ENCODE measurements at places on chromosomes 6 and 20.

GRCh38 chr6:166616261-166617238 is 10.5 kb downstream of the RPS6KA2 start:
- no peak for DNase-seq

- peak; percentile 25 for DNase-seq
Measured at GRCh38 chr6:56314683-56315523, 67.5 kb upstream of the COL21A1 start.

DNA sequence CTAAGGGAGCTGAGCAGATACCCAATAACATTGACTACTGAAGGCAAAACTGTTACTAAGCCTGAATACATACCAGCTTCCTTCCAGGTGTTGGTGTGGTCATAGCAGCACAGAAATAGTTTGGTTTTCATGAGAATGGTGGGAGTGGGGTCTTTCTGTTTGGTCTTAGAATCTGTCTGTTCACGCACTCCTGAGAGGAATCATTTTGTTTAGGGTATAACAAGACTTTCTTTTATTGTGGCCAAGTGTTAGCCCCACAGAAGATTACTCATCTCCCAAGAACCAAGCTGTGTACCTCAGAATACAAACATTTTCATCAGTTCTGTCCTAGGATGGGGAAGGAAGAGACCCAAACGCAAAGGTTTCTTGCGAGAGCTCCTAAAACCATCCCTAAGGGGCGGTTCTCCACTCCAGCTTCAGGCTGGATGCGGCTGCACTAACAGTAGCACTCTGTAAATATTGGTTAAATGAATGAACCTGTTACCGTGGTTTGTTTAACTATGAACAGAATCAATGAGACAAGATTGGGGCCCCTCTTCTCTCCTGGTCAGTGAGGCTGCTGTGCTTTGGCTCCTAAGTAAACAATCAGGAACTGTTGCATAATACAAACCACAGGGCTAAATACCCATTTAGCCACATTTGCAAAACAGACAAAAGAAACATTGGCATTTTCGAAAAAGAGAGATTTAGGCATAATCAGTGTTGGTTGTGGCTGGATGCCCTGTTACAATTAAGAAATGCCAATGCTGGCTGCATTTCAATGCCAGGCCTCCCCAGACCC is 44.9 kb downstream of the SNAP25 start:
- no peak for DNase-seq

DNA sequence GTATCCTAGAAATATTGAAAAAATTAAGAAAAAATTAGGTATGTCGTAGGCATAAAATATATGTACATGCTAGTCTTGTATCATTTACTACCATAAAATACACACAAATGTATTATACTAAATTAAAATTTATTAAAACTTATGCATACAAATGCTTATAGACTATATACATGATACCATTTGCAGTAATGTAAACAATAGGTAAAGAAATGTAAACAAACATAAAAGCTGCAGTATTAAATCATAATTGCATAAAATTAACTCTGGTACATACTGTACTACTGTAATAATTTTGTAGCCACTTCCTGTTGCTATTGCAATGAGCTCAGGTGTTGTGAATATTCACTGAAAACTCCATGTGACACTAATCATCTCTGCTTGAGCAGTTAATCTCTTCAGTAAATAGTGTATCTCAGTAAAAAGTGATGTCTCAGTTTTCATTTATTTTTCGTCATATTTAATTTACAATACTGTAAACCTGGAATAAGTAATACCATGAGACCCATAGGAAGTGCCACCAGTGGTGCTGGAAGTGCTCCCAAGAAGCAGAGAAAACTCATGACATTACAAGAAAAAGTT is 29.3 kb downstream of the RALGAPB start:
- no peak for DNase-seq

Data from suppressor macrophage treated with lipopolysaccharide for 1 hour (primary cell).